ENCODE measurements at places on chromosomes 6 and 20.

DNA sequence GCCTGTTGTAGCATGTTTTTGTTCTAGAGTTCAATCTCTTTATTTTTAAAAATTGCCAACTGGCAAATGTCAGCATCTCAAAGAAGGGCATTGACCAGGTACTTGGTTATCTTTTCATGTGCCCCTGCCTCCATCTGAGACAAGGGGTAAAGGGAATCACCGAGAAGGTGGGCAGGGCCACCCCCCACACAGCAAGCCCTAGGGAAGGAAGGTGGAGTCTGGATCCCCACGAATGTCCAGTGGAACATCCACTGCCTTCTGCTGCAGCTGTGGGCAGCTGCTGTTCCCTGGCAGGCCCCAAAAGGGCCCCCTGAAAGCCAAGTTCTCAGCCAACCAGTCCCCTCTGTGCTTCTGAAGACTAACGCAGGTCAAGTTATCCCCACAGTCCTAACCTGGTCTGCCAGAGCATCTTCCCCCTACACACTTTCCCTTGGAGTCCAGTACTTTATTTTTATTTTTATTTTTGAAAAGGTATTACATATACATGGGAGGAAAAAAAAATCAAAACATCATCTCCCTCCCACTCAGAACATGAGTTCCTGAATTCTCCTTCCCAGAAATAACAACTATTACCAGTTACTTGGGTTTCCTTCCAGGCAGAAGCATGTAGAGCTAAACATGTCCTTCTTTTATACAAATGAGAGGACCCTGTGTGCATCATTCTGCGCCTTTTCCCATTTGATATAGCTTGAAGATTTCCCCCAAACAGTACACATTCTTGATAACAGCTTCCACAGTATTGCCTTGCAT, 253.7 kb downstream of the MAFB start:
- no peak for DNase-seq

- DNase-seq, result no peak
Measured at GRCh38 chr6:2763345-2763841, 1.8 kb upstream of the WRNIP1 start.

DNA sequence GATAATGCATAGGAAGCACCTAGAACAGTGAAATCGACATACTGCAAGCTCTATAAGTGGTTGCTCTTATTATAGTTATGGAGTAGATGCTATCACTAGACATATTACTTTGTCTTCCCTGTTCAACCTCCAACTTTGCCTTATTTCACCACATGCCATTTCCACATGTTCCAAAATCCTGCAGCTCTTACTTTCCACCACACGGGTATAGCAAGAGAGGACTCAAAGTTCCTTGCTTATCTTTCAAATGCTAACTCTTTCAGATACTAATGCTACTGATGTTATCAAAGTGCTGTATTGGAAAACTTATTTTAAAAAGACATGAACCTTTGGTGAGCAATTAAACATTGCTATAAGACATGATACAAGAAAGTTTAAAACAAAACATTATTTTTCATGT, 1130.1 kb downstream of the HACE1 start:
- no peak for DNase-seq

- DNase-seq, result no peak
Measured at GRCh38 chr6:144952456-144953240, 667.5 kb downstream of the UTRN start.

GRCh38 chr6:28648878-28649375, 123.2 kb downstream of the GPX5 start:
- DNase-seq, result no peak

DNA sequence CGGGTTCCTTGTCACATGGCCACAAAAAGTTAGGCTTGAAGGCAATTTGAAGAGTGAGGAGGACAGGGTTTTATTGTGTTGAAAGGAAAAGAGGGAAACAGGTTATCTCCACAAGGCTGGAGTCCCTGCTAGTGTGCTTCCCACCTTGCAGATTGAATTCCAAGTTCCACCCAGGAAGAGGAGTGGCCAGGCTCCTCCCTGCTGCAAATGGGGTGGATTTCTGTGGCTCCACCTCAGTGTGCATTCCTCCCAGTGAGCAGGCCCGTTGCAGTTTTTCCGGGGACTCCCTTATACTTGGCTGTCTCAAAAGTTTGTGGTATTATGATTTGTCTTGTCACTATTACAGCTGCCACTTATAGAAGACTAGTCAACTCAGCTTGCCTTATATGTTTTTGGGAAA, 281.8 kb upstream of the PLCB4 start:
- DNase-seq, result no peak

GRCh38 chr6:96651816-96652215, 88.9 kb downstream of the FHL5 start:
- DNase-seq, result no peak

DNA sequence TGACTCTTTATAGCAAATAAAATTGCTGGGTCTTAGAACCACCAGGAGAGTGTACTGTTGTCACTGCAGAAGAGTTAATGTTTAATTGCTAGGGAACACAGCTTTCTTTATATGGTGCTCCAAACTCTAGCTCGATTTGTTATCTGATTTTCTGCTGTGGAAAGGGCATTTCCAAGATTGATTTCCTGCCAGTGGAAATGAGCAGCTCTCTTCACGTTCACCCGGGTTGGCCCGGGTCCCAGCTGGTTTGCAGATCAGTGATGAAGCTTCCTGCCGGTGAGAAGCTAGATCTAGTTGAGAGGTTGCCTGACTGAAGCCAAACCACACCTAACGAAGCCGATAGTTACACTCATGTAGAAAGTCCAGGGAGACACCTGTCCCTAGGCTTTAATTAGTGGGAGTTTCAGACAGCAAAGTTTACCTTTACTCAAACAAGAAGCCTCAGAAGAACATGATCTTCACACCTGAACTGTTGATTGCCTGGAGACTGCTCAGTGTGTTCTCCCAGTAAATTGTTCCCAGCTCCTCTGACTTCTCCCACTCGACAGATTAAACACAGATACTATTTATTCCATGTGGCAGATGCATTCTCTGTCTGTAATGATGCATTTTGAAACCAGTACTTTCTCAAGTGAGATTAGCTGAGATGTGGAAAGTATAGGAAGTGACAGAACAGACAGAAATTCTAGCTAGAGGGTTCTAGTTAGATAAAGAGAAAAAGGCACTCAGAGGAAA, 27.8 kb downstream of the PAQR8 start:
- DNase-seq, result no peak

DNA sequence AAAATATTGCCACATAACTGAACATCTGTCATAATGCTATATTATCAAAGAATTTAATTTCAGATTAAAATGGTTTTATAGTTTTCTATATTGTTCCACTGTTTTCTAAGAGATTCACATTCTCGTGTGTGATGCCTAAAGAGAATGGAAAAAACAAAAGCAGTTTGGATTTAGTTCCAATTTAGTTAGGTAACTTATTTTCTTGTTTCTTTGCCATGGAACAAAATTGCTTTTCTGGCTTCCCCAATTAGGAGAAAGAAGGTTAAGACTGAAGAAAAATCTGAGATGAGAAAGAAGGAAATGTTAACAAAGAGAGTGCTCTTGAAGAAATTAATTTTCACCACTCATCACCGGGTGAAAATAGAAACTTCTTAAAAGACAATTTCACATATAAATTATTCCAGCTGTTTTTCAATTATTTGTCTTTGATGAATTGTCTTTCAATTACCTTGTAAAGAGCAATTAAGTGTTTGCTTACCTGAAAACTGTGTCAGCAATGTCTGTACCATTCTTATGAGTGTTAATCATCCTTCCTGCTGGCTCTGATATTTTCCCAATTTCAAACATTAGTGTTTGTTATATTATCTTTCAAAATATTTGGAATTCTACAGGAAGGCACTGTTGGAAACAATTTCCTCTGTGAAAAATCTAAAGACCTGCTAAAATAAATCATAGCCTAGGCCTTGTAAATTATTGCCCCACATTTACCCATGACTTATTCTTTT, 19.5 kb downstream of the PHACTR2 start:
- DNase-seq, result no peak

DNA sequence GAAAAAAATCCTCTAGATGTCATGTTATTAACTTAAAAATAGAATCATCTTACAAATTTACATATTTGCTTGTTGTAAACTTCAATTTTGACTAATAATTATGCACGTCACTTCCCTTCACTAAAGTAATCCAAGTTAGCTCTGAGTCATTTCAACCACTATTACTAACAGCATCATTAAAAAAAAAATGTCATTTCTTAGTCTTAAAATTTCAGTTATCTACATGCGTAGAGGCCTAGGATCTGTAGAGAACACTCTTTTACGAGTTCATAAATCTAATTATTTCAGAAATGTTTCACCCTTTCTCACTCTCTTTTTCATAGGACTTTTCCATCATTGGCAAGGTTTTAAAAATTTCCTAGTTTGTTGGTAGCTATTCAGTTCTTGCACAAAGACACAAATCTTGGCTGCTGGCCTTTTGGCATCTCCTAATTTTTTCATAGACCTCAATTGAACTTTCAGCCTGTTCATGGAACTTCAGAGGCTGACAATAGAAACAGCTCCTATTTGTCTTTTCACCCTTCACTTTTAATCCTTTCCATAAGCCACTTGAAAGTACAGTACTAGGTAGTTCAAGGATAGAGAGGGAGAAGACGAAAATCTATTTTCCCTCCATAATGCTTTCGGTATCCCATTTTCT, 61.5 kb downstream of the OGFRL1 start:
- no peak for DNase-seq

DNA sequence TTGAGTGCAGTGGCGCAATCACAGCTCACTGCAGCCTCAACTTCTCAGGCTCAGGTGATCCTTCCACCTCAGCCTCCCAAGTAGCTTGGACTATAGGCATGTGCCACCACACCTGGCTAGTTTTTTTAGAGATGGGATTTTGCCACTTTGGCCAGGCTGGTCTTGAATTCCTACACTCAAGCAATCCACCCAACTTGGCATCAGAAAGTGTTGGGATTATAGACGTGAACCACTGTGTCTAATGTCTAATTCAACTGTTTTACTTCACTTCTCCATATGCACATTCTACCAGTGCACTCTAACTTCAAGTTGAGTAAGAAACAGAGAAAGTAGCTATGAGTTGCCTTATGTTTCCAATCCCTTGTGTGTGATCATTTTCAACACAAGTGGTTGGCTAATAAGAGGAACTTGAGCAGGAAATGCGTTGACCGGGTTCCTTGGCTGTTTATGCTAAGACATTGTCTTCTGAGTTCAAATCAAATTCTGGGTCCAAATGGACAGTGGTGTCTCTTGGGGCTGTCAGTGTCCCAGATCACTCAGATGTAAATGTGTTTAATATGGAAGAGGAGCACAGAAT, 23.9 kb downstream of the ZNF337 start:
- no peak for DNase-seq

DNA sequence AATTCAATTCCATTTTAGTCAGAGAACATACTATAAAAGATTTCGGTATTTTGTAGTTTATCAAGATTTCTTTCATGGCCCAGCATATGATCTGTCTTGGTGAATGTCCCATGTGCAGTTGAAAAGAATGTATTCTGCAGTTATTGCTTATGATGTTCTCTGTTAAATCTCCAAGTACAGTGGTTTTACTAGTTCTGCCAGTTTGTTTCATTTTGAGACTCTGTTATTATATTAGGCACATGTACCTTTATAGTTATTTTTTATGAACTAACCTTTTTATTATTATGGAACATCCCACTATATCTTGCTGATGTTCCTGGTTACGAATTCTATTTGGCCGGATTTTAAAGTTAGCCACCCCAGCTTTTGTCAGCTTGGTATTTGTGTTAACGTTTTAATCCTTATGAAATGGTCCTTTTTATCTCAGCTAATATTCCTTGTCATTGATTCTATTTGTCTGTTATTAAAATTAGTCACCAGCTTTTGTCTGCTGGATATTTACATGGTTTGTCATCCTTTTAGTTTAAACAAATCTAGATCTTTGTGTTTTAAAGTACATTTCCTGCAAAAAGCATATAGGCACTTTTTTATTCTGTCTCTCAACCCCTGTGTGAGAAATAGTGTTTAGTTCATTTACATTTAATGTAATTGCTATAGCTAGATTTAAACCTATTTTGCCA, 48.9 kb downstream of the VTA1 start:
- no peak for DNase-seq

DNA sequence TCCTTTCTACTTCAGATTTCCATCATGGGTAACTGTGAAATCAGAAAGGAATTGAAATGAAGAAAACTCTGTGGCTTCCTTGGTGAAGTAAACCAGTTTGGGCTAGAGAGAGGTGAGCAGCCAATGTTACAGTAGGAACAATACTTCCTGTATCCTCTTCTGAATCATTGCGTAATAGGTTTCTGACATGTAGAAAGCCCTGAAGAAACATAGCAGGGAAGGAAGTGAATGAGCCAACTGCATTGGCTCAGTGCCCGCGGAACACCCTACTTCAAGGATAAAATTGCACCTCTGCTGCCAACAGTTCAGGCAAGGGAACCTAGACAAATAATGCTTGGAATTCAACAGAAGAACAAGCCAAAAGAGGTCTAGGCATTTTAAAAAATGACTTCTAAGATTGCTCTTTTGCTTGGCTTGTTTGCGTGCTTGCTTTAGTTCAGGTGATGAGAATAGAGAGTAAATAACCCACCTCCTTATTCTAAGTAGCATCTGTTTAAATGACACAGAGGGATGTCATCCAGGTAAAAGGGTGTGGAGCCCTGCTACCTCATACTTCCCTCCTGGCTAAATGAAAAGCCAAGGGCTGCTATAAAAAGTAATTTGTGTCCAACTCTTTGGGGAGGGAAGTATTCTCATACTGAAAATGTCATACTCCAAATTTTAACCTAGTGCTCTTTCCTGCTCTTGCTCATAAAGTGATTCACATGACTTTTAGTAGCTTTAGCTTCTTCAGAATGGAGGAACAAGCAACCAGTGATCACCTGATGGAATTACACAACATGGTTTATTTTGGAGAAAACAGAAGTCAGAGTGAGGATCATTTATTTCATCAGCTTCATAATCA, 30.0 kb upstream of the AKIRIN2 start:
- DNase-seq, result no peak

DNA sequence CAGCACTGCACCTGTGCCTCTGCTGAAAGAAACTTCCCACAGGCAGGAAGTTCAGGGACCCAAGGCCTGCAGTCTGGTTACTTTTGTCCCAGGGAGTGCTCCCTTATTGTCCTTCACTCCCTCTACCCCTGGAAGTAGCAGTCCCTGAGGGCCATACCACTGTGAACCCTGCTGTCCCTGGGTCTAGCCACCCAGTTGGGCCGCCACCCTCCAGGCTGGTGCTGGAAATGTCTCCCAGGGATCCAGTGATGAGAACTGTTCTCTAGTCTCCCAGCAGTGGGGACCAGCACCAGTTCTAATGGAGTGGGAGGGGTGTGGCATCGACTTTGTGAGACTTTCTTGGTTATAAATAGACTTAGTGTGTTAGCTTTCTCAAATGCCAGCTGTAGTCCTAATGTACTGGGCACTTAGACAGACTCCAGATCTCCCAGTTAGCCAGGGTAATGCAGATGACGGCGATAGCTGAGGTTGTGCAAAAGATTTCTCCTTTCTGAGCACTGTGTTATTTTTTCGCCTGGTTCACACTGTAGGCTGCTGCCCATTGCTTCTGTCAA, 462.5 kb downstream of the CDH26 start:
- no peak for DNase-seq

- no peak for DNase-seq
Measured at GRCh38 chr6:121940728-121941127, 458.7 kb upstream of the HSF2 start.

- DNase-seq, result peak; percentile 33
Measured at GRCh38 chr20:4726710-4727397, 5.1 kb downstream of the PRND start.
